ENCODE measurements at places on chromosomes 1 and 21.

DNA sequence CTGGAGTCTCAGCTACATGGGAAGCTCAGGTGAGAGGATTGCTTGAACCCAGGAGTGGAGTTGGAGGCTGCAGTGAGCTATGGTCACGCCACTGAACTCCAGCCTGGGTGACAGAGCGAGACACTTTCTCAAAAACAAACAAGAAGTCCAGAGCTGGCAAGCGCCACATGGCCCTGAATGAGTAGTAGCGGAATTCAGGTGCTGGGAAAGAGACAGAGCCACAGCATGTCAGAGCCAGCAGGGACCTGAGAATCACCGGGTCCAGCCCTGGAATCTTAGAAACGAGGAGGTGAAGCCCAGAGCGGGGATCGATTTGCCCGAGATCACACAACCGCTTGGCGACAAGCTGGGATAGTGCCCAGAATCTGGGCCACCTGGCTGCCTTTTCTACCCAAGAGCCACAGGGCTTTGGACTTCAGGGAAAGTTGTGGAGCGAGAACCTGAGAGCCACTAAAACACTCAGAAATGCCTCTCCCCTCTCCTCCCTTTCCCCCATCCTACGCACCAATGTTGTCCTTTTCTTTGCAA lies 9.8 kb downstream of the ARL8A start:
- no peak for DNase-seq

DNA sequence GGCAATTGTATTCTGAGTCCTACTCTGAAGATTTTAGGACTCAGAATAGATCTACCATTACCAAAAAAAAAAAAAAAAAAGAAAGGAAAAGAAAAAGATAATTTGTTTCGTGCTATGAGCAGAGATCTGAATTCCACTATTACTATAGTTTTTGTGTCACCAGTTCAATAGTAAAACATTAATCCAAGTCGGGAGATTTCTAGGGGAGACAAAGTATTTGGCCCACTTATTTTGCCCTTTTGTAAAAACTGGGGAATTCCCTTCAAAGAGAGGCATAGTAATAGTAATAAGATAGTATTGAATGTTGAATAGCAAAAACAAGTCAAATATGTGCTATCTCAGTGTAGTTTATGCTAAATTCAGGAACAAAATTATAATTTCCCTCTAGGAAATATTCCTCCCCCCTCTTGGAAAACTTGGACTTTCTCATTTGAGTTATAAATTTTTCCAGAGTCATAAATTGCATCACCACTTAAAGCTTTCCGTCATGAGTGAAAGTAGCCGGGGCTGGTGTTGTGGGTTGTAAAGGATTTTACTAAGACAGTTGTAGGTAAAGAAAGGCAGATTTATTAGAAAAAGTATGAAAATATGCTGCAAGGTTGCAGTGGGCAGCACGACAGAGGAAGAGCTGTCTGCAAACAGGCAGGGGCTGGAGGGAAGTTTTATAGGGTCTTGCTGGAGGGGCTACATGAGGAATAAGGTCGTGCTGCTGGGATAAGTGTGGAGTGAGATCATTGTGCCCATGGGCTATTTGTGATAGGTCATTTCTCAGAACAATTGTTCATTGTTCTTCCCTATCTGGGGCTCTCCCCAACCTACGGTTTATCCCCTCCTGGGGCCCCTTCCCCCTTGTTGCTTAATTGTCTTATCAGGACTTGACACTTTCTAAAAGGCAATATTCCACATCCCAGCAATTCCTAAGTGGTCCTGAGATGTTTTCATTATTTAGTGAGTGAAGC lies 1009.9 kb downstream of the PLA2G4A start:
- DNase-seq = no peak

- DNase-seq = no peak
Observed at GRCh38 chr21:42724226-42724920, 71.0 kb downstream of the PDE9A start.

DNA sequence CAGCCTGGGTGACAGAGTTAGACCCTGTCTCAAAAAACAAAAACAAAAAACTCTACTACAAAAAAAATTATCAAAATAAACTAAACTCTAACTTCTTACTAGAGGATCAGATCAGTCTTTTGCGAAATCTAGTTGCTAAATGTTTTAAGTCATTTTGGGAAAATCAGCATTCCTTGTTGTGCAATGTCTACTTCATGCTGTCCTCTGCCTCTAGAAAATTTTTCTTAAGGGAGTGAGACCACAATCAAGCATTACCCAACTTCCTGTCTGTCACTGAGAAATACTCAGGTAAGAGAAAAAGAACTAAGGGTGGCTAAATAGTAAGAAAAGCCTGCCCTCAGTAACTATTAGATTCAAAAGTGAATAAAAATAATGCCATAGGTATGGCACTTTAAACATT lies 67.2 kb upstream of the FOXD3 start:
- DNase-seq = no peak

GRCh38 chr1:203929741-203930309 lies 68.4 kb downstream of the SNRPE start:
- no peak for DNase-seq

DNA sequence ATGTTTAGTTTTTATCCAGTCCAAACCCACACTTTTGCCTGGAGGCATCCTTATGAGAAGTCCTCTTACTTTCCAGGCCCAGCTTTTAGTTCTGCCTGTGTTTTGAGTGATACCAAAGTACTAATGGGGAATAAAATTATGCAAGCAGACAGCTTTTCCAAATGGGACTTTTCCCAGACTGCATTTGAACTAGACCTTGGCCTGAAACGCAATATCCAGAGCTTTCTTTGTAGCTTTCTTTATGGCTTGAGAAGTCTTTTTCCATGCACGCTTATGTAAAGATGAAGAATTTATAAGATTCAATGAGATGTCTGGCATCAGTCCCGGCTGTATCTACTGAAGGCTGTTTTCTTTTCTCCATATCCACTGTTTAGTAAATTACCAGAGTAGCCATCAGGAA lies 236.6 kb upstream of the RAB4A start:
- no peak for DNase-seq

- no peak for DNase-seq
Observed at GRCh38 chr1:40634901-40635655, 30.4 kb downstream of the RIMS3 start.

DNA sequence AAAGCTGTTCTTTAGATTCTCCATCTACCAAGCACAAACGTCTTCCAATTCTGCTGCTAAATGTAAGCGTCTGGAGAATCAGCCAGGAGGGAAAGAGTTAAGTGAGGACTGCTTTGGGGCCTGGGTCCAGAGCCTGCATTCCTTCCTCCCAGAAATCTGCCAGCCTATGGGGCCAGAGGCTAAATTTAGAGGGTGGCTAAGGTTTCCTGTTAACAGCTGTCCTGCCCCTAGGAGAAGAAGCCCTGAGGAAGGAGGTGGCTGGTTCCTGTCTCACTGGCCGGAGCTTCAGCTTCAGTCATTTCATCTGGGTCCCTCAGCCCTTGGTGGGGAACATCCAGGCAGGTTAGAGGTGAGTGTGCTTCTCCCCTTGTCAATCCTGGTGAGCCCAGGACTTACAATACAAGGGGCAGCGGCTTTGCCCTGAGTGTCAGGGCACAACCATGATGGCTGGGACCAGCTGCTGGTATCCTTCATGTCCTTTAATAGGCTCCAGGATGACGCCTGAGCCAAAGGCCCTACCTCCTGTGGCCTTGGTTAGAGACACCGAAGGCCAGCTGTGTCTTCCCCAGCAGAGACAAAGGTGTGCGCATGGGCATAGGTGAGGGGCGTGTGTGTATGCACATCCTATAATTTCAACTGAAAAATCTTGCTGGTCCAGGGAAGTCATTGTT lies at the start of gene STYXL2:
Gene STYXL2 (plus strand): TSS at position 230 of the 671 bp plus-strand sequence. CDS start 775 bp downstream, outside the sequence.
- DNase-seq = no peak

DNA sequence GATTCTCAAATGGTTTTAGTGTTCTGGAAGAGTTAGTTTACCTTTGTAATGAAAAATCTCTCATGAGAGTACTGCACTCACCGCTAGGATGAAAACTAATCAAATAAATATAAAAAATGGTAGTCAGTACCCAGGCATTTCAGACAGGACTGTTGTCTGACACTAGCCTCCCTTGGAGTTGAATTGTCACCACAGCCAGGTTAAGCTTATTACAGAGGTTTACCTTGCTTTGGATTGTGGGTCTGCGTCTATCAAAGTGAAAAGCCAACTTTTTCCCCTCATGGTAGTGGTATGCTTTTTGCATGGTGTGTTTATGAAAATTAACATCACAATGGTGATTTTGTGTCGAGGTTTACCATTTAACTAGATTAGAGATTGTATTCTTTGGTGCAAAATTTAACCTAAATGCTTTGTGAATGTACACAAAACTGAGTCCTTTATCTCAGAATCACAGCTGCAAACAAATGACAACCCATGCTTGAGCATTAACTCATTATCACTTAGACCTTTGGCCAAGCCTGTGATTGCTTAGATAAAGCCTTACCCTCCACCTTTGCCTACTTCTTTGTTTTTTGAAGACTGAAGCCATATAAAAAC lies 20.1 kb downstream of the RAP1A start:
- no peak for DNase-seq

DNA sequence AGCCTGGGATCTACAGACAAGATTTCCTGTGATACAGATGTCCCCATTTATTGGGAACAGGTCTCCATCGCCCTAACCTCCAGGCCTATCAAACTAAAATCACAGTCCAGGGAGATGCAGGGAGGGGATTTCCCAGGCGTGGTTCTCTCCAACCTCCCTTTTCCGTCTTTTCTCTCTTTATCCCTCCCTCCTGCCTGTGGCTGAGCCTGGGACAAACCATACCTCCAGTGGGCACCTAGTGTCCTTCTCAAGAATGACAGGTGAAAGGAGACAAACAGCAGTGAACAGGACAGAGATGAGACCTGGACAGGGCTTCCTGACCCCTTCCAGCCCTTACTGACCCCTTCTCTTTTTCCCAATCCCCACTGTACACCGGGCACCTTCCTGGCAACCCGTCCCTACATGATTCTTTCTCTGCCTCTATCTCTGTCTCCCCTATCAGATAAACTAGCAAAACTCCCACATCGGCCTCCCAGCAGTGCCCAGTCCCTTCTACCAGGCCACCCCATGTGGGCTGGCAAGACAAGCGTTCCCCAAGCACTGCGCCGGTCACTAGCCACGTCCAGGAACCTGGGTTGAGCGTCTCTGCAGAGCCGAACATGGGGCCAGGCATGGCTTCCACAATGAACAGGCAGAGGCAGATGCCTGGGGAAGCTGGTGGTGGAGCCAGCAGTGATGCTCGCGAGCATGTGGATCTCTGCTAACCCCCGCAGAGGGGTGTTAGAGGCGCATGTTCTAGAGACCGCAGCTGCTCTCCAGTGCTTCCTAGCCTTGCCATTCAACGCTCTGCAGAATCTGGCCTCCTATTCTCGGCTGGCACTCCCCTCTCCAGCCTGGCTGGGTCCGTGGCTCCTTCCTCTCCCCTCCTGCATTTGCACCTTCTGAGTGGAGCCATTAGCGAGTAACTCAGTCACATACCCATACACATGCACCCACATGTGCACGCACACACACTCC lies 54.7 kb downstream of the ELK4 start:
- no peak for DNase-seq

Measured in GM06990 (cell line).